T-helper 17 cell (primary cell): ENCODE measurements at places on chromosomes 1 and 21. TPM values are rescaled to one million over a fixed set of nuclear protein-coding genes. Genes with fewer than 3 reads are reported as not detected.

Gene AMY2B
- total RNA-seq, result 39.4 TPM

Gene SYNC
- total RNA-seq, result not detected

Gene LCE1B
- total RNA-seq, result not detected

Gene ERICH3
- total RNA-seq, result not detected

Gene BEND5
- 0.70 TPM for total RNA-seq

Gene NUF2
- 0.75 TPM for total RNA-seq

Gene NR1I3
- not detected for total RNA-seq

Gene SELP
- 35.4 TPM for total RNA-seq

DNA sequence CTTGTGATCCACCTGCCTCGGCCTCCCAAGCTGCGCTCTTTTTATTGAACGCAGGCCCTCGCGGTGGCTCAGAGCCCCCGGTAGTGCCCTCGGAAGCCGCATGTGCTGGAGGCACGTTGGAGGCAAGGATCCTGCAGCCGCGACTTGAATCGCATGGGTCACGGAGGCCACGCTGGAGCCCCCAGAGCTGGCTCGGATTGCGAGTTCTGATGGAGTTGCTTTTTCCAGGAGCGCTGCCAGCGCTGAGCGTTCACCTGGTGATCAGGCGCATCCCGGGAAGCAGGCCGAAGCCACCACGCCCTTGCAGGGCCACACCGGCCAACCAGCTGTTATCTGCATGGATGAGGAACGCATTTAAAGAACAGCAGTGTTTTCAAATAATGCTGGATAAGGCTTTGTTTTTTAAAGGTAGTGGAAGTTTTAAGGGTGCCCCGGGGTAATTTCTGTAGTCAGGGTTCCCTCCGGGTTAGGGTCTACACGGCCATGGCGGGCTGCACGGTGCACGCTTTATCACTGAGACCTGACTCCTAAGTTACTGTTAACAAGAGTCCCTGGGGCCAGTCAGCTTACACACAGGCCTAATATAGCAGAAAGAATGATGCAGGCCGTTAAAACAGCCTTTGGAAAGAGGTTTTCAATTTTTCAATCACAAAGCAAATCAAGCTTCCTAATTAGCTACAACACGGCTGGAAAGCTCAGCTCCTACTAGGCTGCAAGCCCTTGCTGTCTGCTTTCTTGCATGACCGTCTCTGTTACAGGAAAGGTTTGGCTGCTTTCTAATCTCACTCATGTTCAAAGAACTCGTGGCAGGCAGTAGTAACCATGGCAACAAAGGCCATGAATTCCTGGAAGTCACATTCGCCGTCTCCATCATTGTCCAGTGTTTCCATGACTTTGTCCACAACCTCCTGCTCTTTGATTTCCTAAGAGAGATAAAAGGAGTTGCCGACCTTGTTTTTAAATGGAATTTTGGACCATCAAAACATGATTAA is 6.0 kb downstream of the S100B start:
- H3K4me1 ChIP-seq, result peaks cover 4% of the 10 kb centered on the region
- DNase-seq, result no peak
- H3K27me3 ChIP-seq, result no peaks in the 10 kb centered on the region
- H3K36me3 ChIP-seq, result no peaks in the 10 kb centered on the region

GRCh38 chr1:85606414-85606800 is 25.8 kb downstream of the CCN1 start:
- H3K36me3 ChIP-seq, result no peaks in the 10 kb centered on the region
- H3K27ac ChIP-seq, result no peak overlapping the region
- no peaks in the 10 kb centered on the region for H3K4me1 ChIP-seq
- no peaks in the 10 kb centered on the region for H3K27me3 ChIP-seq
- no peak overlapping the region for H3K4me3 ChIP-seq
- DNase-seq, result no peak

DNA sequence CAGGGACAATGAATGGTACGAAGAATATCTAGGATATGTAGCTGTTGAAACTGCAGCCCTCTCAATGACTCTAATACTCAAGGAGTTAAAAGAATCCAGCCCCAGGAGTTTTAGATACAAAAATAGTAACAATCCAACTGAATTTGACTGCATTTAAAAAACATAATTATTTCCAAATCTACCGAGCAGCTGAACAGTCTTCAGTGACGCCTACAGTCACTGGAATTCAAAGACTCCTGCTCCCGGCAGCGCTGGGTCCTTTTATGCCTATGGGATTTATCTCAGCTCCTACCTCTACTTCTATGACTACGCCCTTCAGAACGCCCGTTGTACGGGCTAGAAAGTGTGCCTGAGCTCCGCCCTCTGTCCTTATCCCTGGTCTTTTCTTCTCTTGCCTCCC is 55.7 kb downstream of the WARS2 start:
- peaks cover 5% of the 10 kb centered on the region for H3K36me3 ChIP-seq
- no peaks in the 10 kb centered on the region for H3K4me1 ChIP-seq

DNA sequence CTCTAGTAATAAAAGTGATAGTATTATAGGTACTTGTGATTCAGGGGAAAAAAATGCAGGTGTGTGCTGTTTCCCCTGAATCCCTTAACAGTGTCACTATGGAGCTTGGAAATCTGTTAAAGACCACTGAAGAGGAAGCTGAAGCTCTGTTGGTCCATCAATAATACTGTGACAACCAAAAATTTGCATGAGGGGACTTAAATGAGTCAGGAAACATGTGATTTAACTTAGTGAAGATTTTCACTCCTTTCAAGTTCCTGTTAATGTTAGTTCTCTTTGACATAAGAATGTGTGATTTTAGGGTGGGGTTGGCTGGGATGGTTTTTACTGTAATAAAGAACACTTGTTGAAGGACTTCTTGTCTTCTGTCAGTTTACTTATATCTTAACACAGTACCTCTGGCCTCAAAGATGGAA is 32.0 kb downstream of the VANGL2 start:
- H3K27ac ChIP-seq, result peak overlapping the region; percentile 88
- no peak for DNase-seq
- H3K36me3 ChIP-seq, result no peaks in the 10 kb centered on the region
- peak overlapping the region; percentile 47 for H3K4me3 ChIP-seq

DNA sequence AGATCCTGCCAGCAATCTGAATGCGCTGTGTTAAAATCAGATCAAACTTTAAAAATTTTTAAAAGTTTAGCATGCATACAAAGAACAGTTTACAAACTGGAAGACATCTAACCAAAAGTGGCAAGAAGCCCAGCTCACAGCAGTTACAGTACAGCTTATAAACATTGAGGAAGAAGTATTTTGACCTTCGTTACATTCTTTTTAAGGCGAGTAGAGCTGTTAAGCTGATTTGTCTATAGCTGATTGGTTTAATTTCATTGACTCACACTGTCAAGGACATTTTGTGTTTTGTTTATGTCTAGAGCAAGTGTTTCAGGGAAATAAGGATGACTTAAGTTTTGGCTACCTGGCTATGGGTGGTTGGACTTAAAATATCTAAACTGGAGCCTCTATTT is 3.0 kb upstream of the PGM1 start:
- no peaks in the 10 kb centered on the region for H3K27me3 ChIP-seq
- H3K4me3 ChIP-seq, result no peak overlapping the region
- no peak for DNase-seq
- H3K4me1 ChIP-seq, result peaks cover 14% of the 10 kb centered on the region

DNA sequence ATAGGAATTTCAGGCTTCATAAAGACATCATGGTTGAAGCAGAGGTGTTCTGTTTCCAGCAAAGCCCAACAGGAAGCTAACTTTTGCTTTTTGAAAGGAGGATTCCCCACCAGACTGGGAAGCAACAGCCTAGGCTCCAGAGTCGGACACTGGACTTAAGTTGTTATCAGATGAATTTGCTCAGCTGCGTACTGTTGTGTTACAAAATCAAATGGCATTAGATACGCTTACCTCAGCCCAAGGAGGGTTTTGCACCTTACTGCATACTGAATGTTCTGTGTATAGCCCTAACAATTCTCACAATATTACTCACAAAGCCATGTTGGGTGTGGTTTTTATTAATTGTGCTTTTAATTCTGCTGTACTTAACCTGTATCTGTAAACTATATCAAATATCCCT is 547 bp upstream of the CHIA start:
- no peaks in the 10 kb centered on the region for H3K36me3 ChIP-seq
- H3K4me1 ChIP-seq, result peaks cover 5% of the 10 kb centered on the region
- H3K27ac ChIP-seq, result no peak overlapping the region
- DNase-seq, result no peak
- no peaks in the 10 kb centered on the region for H3K27me3 ChIP-seq

- H3K4me3 ChIP-seq, result peak overlapping the region; percentile 86
- H3K27me3 ChIP-seq, result no peaks in the 10 kb centered on the region
- peaks cover 63% of the 10 kb centered on the region for H3K4me1 ChIP-seq
- H3K27ac ChIP-seq, result peak overlapping the region; percentile 97
- no peak for DNase-seq
Observed at GRCh38 chr1:157133426-157133825, 4.8 kb downstream of the ETV3 start.

- peaks cover 19% of the 10 kb centered on the region for H3K27me3 ChIP-seq
- H3K4me3 ChIP-seq, result no peak overlapping the region
- no peak overlapping the region for H3K27ac ChIP-seq
- H3K36me3 ChIP-seq, result no peaks in the 10 kb centered on the region
- peaks cover 7% of the 10 kb centered on the region for H3K4me1 ChIP-seq
Observed at GRCh38 chr1:183604038-183604808, 14.0 kb upstream of the NCF2 start.

DNA sequence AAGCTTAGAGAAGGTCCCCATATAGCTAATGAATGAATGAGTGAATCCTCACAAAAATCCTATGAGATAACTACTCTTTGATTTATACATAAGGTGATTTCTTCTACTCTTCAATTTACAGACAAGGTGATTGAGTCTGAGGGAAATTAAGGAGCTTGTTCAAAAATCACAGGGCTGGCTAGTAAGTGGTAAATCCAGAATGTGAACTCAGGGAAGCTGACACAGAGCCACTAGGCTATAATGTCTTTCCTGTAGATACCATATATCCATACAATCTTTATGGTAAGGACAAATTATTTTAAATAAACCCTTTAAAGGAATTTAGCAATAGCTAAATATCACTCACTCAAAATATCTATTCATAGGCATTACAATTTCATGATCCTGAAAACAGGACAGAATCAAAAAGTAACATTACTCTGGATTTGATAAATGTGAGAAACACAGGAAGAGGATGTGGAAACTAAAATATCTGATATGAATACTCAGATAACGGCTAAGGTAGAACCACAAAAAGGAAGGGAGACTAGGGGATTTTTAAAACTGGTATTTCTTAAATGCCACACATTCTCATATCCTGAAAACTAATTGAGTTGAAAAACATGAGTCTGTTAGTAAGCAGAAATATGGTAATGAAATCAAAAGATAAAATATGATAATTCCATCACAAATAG is 108.2 kb downstream of the NBPF12 start:
- peak overlapping the region; percentile 67 for H3K27ac ChIP-seq
- peaks cover 2% of the 10 kb centered on the region for H3K27me3 ChIP-seq
- H3K36me3 ChIP-seq, result no peaks in the 10 kb centered on the region
- DNase-seq, result no peak
- peaks cover 29% of the 10 kb centered on the region for H3K4me1 ChIP-seq
- peak overlapping the region; percentile 53 for H3K4me3 ChIP-seq

DNA sequence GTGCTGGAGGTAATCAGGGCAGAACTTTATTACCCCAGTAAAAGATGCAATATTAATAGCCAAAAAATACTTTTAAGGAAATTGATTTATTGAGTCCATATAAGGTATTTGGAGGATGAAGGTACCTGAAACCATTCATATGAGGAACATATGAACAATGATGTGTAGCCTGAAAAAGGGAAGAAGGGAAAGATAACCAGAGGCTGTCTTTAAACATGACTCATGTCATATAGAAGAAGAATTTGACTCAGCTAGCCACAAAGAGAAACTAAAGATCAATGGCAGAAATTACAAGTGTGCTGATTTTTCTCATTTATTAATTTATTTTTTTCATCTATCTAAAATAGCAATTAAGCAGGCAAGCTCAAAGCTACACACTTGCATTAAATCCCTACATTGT is 136.2 kb upstream of the DUSP10 start:
- no peak overlapping the region for H3K27ac ChIP-seq
- H3K4me3 ChIP-seq, result no peak overlapping the region
- peaks cover 2% of the 10 kb centered on the region for H3K4me1 ChIP-seq
- H3K27me3 ChIP-seq, result no peaks in the 10 kb centered on the region

GRCh38 chr1:93501399-93501798 is 53.5 kb downstream of the FNBP1L start:
- peaks cover 2% of the 10 kb centered on the region for H3K36me3 ChIP-seq
- peaks cover 12% of the 10 kb centered on the region for H3K4me1 ChIP-seq
- no peak overlapping the region for H3K4me3 ChIP-seq
- H3K27ac ChIP-seq, result no peak overlapping the region
- no peak for DNase-seq
- H3K27me3 ChIP-seq, result no peaks in the 10 kb centered on the region

DNA sequence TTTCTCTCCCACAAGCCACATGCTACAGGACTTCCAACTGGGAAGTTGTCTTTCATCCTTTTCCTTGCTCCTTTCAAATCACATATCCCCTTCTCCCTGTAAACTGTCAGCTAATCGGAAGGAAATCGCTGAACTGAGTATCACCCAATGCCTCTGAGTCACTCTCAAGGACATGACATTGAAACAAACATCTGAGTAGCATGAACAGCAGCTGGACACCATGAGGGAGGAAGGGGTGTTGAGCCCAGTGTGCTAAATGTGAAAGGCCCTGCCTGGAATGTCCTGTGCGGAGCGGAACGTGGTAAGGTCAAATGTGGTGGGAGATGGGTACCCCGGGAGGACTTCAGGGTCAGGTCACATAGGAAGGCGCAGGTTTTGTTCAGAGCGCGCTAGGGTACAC is at the start of gene OR2AJ1:
Gene OR2AJ1, plus strand, starts transcription at position 22 of the 400 bp plus-strand sequence. CDS start 8,880 bp downstream, outside the sequence.
- peaks cover 3% of the 10 kb centered on the region for H3K36me3 ChIP-seq
- H3K4me3 ChIP-seq, result no peak within 1 kb of the TSS
- no peak for DNase-seq
- H3K27me3 ChIP-seq, result peaks cover 12% of the 10 kb centered on the region
- no peak within 1 kb of the TSS for H3K27ac ChIP-seq

DNA sequence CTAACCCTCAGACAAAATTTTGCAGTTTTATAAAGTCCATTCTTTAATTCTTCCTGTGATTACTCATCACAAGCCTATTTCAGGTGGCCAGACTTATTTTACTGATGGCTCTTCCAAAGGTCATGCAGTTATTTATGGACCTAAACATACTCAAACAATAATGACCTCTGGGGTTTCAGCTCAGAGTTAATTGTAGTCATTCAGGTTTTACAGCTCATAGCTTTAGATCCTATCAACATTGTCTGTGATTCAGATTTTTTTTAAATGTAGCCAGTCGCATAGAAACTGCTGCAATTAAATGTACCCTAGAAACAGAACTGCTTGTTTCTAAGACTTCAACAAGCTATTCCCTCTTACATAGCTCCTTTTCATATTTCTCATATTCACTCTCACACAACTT is 270.8 kb downstream of the COL11A1 start:
- no peak for DNase-seq
- H3K27me3 ChIP-seq, result no peaks in the 10 kb centered on the region
- H3K36me3 ChIP-seq, result no peaks in the 10 kb centered on the region

- no peak for DNase-seq
- H3K27ac ChIP-seq, result no peak overlapping the region
- peaks cover 22% of the 10 kb centered on the region for H3K27me3 ChIP-seq
- no peak overlapping the region for H3K4me3 ChIP-seq
Observed at GRCh38 chr1:153475282-153475681, 14.8 kb upstream of the S100A7 start.

- no peaks in the 10 kb centered on the region for H3K36me3 ChIP-seq
- peaks cover 7% of the 10 kb centered on the region for H3K27me3 ChIP-seq
- H3K27ac ChIP-seq, result no peak overlapping the region
Observed at GRCh38 chr1:5001466-5001865, 347.1 kb downstream of the AJAP1 start.
